ENCODE measurements at places on chromosomes 13 and 19.

DNA sequence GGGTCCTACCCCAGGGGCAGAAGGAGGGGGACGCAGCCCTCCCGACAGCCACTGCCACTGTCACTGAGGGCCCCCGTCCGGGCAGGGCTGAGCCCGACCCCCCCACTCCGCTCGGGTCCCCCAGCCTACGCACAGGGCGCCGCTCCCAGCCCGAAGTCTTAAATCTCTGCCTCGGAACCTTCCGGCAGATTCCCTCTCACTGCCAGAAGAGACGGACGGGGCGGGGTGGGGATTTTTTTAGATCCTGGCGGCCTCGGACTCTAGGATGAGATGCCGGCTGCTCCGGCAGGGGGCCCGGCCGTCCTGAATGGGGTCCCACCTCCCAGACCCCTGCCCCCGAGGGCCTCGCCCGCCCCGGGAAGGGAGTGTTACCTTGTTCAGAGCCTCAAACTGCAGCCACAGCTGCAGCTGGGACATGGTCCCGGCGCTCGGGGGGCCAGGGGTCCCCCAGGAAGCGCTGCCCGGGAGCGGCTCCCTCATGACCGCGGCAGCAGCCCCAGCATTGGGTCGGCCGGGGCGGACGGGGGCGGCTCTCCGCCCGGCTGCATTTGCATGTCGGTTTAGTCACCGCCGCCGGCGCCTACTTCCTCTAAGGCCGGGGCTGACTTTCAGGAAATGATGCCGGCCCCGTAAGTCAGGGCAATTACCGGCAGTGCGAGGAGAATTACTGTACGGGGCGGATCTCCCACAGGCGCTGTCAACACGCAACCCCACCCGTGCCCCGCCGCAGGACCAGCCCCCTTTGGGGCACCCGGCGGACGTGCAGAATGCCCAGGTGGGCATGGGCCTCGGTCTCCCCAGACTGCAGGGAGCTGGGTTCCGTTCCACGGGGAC, 28.1 kb downstream of the GPX4 start:
- peak; percentile 88 for DNase-seq

GRCh38 chr19:6103217-6103644, 7.1 kb downstream of the RFX2 start:
- DNase-seq, result no peak

DNA sequence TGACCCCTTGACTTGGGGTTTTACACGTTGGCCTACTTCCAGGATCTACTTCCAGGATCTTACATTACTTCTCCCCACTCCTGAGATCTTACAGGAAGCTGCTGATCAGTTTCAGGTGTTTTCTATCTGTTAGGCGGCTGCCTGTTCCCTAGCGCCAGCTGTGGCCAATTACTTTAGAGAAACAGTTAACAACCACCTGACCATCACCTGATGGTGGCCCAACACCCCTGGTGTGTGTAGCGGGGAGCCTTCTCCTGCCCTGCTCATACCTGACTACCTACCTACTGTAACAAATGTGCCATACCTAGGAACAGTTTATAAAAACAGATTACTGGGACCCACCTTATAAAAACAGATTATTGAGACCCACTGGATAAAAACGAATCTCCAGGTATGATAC, 2.8 kb upstream of the POP4 start:
- DNase-seq, result no peak

- DNase-seq, result no peak
Observed at GRCh38 chr13:56378566-56378965, 762.2 kb upstream of the PRR20A start.

DNA sequence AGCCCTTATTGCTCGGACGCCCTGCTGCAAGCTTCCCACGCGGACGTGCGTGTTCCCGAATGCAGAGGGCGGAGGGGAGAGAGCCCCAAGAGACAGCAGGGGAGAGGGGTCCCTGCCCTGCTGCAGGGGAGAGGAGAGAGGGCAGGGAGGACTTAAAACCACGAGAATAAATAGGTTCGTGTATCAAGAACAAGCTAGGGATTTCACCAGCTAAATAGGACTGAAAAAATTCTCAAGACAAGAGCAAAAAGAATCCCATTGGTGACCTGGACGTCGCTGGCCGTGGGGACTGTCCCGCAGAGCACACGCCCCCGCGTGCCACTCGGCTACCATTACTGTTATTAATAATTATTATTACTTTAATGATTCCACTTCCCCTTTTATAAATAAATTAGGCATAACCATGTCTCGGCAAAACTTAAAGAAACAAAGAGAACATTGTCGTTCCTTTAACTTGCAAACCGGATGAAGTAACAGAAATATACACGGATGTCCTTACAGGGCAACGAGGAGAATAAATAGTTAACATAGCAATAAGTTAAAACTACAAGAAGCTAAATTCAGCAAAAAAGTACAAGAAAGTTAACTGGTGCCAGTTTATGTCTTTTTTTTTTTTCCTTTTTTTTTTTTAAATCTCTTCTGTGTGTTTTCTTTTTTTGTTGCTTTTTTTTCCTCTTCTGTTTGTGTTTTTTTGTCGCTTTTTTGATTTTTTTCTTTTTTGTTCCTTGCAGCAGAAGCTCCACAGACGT, 16.6 kb downstream of the PRKCSH start:
- DNase-seq, result no peak

DNA sequence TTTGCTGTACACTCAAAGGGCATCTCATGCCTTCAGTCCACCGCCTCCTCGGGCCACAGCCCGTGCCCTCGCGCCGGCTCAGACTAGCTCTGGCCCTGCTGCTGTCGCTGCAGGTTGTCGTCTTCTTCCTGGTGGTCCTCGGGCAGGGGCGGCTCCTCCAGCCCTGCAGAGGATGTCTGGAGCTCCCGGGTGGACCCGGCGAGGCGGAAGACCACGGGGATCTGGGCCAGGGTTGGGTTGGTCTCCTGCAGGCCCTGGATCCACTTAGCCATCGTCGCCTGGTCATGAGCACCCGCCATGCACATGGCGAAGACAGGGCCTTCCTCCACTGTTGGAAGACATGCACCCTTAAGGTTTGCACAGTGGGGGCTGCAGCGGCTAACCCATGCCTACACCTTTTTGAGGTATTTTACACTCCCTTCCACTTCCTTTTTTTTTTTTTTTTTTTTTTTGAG, 489 bp upstream of the ZNF653 start:
- DNase-seq, result no peak

GRCh38 chr13:99617474-99618255, 116.4 kb downstream of the TM9SF2 start:
- peak; percentile 18 for DNase-seq

- no peak for DNase-seq
Observed at GRCh38 chr19:48445256-48445605, 552 bp upstream of the GRWD1 start.

GRCh38 chr19:51168564-51169282, 26.6 kb downstream of the SIGLEC7 start:
- no peak for DNase-seq

DNA sequence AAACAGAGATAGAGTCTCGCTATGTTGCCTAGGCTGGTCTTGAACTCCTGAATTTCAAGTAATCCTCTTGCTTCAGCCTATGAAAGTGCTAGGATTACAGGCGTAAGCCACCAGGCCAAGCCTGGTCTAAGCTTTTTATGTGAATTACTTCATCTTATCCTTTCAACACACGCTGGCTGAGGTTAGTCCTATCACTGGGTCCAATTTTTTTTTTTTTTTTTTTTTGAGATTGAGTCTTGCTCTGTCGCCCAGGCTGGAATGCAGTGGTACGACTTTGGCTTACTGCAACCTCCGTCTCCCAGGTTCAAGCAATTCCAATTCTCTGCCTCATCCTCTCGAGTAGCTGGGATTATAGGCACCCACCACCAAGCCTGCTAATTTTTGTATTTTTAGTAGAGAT, 10.4 kb downstream of the MYO1F start:
- no peak for DNase-seq

DNA sequence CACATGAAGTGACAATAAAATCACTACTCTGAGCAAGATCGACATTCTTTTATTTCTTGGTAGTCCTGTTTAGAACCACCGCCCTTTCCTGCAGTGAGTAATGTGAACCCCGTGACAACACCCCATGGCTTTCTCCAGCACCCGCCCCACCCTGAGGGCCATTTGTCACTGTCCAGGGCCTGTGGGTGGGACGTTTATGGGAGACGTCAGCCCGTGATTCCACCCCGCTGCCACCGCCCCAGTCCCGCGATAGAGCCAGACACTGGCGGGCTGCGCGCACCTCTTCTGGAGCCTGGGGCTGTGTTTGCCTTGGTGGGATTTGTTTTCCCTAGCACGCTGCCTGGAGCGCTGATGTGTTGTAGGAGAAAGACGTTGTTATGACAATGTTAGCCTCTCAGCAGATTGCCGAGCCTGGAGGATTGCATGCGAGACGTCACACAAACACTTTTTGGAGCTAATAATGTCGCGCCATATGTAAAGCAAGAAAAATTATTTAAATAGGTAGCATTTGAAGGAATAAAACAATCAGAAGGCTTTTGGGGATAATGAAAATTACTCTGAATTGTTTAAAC, 263.7 kb downstream of the TEX29 start:
- DNase-seq, result no peak

GRCh38 chr13:42041684-42042035, 6.8 kb upstream of the DGKH start:
- DNase-seq, result peak; percentile 12

DNA sequence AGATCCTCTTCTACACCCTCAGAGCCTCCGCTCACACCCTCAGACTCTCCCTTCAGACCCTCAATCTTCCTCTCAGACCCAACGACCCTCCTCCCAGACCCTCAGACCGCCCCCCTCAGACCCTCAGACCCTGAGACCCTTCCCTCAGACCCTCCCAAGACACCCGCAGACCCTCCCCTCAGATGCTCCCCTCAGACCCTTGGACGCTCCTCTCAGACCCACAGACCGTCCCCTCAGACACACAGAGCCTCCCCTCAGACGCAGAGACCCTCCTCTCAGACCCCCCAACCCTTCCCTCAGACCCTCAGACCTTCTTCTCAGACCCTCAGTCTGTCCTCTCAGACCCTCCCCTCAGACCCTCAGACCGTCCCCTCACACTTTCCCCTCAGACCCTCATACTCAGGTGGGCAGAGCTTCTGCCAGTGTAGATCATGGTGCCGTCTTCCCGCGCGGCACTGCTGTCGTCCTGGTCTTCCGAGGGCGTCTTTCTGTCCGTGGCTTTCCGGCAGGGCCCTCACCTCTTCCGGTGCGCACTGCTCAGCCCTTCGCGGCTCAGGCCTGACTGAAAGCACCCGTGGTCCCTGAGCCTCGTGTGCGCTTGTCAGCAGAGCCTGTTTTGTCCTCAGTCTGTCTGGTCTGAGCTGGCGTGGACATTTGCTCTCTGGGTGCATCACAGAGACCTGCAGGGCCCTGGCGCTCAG, 18.9 kb upstream of the TFDP1 start:
- no peak for DNase-seq

DNA sequence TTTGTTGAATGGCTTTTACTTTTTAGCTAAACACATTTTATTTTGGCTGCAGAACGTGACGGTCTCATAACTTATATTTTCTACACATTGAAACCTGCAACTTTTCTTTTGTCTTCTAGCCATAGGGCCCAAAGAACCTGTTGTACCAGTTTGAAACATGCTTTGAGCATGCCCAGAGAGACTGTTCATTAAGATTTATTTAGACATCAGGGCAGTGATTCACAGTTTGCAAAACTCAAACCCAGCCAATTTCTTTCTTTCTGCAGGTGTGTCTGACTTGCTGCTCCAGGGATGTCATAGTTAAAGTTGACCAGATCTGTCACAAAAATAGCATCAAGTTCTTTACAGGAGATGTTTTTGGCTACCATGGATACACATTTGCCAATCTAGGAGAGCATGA, 22.0 kb downstream of the SAE1 start:
- DNase-seq, result no peak

DNA sequence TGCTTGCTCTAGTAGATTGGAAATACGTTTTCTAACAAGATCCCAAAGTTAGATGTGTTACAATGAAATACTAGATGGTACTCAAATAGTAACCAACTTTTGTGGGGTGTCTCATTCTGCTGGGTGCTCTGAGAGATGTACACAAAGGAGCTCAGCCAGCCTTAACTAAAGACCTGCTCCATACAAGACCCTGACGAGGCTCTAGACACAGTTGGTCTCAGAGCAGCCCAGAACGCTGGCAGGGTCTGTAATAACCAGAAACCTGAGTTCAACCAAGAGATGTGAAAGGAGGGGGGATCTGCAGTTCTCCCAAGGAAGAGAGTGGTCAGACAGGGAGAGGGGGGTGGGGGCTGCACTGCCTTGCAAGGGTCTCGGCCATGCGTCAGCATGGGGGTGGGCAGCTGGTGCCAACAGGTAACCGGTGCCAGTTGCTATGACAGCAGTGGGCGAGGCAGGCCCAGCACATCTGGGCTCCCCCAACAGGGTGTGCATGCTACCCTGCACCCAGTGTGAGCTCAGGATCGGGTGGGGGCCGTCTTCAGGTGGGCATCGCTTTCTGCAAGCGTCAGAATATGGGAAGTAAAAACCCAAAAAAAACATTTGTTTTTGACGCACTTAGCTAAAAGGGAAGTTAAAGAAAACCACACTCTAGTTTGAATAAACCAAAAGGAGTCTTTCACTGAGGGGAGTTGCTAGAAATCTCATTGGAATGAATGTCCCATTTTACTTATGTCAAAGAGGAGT, 68.0 kb upstream of the GPR183 start:
- peak; percentile 57 for DNase-seq

DNA sequence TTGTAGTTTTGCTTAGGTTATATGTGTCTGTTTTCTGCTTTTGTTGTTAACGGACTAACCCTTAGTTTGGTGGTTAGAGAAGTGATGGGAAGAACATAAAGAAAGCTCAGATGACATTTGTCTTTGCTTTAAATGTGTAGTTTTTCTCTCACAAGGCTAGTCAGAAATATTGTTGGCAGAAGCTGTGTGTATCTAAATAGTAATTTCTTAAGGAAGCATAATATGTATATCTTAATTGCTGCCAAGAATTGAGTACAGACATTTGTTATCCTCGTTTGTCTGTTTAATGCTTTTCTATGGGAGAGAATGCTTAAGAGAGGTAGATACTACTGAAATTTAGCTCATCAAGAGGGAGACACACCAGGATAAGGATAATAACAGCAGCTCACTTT, 2.7 kb downstream of the RGCC start:
- no peak for DNase-seq

- no peak for DNase-seq
Observed at GRCh38 chr19:8366121-8366581, 2.2 kb downstream of the ANGPTL4 start.

DNA sequence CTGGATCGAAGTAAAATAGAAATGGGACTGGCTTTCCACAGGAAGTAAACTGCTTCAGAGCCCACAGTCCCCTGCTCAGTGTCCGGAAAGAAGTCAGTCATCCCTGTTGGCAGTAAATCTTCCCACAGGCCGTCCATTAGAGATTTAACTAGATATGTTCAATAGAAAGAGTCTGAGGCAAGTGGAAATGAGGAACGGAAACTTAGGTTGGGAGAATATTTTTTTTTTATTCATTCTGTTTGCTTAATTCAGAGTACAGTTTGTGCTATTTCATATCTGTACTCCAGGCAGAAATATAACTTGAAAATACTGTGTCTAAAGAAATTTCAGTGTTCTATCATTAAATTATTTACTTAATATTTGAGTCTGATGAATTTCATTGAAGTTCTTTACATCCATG, 22.7 kb downstream of the SLC25A15 start:
- no peak for DNase-seq
